ENCODE measurements at places on chromosomes 16 and 17.

GRCh38 chr16:27369806-27370205 is 32.2 kb upstream of the IL21R start:
- no peak for DNase-seq

DNA sequence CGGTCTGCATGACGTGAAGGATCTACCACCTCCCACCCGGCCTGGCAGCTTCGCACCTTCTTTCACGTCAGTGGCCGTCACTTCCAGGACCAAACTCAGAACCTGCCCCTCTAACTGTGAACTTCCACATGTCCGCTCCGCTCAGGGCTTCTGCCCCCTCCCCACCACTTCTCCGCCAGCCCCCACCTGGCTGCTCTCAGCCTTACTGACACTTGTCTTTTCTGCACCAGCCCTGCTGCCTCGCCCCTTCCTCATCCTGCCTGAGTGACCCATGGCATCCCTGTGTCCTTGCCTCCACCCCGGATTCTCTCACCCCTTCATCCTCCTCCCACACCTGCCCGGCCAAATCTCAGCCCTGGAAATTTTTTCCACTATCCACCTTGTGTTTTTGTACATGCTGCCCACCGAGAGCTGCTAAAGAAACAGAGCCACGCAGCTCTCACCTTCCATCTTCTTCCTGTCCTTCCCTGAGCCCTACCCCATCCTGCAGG is 14.2 kb downstream of the PIMREG start:
- DNase-seq: no peak

GRCh38 chr16:84795329-84796053 is 24.3 kb upstream of the CRISPLD2 start:
- no peak for DNase-seq

GRCh38 chr17:11240841-11241610 is at the start of gene SHISA6:
TSS of gene SHISA6 (plus strand) at chr17:11241213.
- no peak for DNase-seq

- DNase-seq: no peak
These were observed 145.0 kb upstream of the ASIC2 start for GRCh38 chr17:33438139-33438538.

DNA sequence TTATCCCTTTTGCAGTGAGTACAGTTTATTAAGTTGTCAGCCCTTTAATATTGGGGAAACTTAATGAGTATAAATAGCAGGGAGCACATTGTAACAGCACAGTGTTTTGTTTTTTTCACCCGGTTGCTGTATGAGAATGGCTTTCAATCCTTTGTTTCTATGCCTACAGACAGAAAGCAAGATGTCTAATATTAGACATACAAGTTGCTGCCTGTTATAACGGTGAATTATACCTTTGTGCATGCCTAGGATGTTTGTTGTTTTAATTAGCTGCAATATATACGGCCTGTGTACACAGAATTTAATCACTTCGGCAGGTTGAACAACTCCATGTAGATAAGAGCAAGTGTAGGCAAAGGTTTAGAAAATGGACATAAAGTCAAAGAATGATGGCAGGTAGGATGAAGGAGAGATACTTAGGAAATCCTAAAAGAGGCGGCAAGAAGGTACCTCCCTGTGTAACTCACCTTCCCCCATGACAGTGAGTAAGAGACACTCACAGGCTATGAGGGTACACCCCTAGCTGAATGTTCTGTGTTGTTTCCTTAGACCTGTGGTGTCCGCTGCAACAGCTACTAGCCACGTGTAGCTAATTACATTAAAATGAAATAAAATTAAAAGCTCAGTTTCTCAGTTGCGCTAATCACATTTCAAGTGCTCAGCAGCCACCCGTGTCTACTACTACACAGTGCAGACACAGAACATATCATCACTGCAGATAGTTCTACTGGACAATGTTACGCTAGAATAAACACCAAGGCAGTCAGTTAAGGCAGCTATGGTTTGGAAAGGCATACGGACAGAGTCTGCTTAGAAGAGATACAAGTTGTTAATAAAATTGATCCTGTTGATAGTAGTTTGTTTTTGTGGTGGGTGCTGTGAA is 10.9 kb downstream of the SLC7A6OS start:
- DNase-seq: no peak

GRCh38 chr17:28610376-28610775 is 3.6 kb downstream of the RSKR start:
- DNase-seq: no peak

- no peak for DNase-seq
These were observed 31.0 kb upstream of the ARL4D start for GRCh38 chr17:43367737-43368242.

DNA sequence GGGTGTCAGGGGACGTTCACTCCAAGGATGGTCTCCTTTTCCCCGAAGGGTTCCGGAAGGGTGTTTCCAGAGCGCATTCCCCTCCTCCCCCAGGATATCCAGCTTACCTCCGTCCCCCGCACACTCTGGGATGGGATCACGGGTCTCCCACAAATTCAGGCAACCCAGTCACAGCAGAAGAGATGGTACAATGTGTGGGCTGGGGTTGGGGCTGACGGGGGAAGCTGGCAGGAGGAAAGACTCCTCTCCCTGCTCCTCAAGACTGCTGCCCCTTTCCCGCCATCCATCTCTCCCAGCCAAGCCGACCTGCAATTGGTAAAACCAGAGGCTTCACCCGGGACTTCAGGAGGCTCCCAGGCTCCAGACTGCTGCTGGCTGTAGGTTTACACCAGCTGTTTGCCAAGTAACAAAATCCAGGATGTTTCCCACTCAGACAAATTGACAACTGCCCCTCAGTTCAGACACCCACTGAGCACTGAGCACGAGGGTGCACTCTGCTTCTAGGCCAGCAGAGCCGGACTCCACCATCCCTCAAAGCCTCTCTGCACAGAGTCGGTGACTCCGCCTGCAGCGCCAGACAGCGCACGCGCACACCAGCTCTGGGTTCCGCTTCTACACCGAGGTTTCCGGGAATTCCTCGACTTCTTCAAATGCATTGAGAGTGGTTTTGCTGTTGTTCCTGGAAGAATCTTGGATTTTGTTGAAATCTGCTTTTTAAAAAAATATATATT is 37.7 kb downstream of the ASPA start:
- no peak for DNase-seq

- DNase-seq: peak; percentile 59
These were observed 5.2 kb upstream of the GRIN2C start for GRCh38 chr17:74864866-74865395.

DNA sequence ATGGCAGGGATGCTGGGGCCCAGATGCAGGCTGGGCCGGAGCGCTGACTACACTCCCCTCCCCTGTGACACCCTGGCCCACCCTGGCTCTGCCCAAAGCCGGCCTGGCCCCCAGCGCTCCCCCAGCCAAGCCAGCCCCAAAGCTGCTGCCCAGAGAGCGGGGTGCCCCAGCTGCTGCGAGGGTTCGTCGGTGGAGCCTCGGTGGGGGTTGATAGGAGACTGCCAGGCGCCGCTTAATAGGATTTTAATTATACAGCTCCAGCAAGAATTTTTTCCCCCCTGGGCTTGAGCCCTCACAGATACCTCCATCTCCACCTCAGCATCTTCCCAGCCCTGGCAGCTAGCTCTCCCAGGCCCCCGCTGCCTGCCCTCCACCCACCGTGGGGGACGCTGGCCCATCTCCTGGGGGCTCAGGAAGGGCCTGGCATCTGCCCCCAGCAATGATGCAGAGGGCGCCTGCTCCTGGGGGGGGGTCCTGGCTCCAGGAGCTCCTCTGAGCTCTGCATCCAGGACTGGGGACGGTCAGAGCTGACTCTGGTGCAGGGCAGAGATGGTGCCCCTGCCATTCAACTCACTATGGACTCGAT is 36.8 kb upstream of the DLX4 start:
- no peak for DNase-seq

DNA sequence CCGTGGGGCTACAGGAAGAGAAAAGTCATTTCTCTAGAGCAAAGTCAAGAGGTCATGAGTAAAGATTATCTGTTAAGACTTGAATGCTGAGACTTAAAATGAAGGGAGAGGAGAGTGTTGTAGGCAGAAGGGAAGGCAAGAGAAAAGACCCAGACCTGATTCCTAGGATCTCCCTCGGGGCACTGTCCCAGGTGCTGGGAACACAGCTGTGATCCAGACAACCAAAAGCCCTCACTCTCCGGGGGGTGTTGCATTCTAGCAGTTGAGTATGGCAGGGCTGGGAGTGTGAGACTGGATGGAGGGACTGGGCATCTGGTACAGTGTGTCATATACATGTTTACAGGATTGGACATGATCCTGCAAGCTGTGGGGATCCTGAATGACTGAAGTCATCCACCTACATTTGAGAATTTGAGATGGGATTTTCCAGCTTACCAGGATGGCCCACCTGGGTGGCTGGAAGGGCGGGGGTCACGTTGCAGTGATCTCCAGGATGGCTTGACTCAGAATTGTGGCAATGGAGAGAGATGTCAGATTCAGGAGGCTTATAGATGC is 29.1 kb downstream of the ARSG start:
- DNase-seq: no peak

DNA sequence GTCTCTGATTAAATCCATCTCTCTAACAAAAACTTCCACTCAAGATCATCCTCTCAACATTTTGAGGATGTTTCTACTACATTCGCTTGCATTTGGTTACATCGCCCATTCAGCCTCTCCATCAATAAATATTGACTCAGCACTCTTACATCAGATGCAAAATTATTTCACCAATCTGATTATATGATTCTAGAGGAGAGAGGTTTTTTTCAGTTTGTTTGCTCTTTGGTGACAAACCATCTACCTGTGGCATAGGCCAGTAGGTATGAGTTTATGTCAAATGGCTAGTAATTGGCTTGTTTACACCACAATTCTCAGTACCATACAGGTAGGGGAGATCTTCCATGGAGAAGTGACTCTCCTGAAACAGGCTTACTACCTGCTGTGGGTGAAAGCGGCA is 52.3 kb downstream of the TOX3 start:
- DNase-seq: no peak

DNA sequence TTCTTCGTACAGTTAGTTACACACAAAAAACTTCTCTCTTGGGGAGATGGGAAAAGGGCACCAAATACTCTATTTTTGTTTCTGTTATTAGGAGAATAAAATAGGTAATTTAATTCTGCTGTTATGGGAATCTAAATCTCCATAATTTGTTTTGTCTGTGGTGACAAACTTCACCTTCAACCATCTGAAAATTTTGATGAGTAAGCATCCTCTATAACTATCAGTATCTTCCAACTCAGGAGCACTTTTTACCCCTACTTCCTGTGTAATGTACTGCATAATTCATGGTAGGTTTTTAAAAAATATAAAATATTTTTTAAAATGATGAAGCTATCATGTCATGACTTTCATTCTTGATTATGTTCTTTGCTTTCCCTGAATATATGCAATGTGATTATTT is 33.6 kb upstream of the CNTNAP4 start:
- DNase-seq: no peak

- DNase-seq: no peak
These were observed 264.1 kb downstream of the ZFHX3 start for GRCh38 chr16:72783716-72784318.

- DNase-seq: no peak
These were observed 4.5 kb upstream of the FOXL1 start for GRCh38 chr16:86573646-86574508.

GRCh38 chr17:10716218-10716617 is 13.6 kb downstream of the TMEM220 start:
- no peak for DNase-seq

- DNase-seq: no peak
These were observed 1.4 kb upstream of the STH start for GRCh38 chr17:45997624-45998023.

GRCh38 chr16:74468807-74469525 is 47.7 kb upstream of the CLEC18B start:
- DNase-seq: no peak

DNA sequence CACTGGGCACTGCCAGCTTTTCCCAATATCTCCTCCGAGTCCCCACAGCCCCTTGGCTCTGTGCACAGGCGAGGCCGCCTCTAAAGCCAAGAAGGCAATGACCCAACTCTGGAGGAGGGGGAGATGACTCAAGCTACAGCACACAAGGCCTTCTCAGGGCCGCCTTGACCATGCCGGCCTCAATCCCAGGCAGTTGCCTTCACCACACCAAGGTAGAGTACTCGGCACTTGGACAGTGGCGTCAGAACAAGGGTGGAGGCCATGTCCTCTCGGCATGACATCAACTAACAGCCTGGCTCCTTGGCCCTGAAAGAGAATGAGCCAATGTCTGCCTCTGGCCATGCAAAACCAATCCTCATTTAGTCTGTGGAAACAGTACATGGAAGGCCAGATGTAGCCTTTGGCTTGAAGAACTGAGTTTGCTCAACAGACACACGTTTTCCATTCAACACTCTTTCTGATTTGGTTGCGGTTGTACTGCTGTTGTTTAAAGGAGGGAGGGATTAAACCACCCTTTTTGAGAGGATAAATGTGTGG is 139.6 kb downstream of the XYLT1 start:
- no peak for DNase-seq

DNA sequence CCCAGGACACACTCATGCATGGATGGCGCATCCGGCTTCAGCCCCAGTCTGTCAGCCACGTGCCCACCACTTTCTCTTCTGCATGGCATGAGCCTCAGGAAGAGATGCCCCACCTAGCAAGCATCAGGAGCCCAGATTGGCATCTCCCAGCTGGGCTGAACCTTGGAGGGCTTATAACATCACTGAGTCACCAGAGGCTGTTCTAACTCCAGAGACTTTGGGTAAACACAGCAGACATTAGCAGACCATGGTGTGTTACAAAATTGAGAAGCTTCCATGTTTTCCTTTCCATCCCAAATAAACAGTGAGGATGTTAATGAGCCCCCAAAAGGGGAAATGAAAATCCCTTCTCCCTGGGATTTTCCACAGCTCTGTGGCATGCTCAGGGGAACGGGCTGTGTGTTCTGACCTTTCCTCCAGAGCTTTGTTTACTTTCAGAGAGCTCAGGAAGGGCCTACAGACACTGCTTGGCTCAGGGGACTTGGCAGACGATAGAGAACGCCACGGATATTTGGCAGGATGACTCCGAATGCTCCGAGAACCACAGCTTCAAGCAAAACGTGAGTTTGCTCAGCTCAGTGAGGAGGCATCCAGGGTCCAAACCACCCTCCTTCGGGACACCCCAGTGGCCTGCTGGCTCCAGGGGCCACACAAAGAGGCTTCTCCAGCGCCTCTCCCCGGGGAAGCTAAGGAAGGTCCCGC is 16.5 kb downstream of the GLP2R start:
- DNase-seq: no peak

DNA sequence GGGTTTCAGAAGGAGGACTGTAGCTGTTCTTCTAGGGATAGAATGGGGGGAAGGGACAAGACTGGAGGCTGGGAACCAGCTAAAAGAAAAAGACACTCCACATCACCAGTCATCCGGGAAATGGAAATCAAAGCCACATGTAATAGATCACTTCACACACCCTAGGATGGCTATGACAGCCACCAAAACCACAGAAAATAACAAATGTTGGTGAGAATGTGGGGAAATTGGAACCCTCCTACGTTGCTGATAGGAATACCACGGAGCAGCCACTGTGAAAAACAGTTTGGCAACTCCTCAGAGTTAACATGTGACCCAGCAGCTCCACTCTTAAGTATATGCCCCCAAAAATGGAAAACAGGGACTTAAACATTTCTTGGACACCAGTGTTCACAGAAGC is 2.3 kb downstream of the TLE7 start:
- no peak for DNase-seq

- peak; percentile 98 for DNase-seq
These were observed at the start of gene UNK for GRCh38 chr17:75784473-75785015. TSS of gene UNK (plus strand) at chr17:75784806. CDS start at chr17:75784881, 75 bp downstream.

Measured in NCI-H1694 (cell line).